ENCODE measurements at places on chromosomes 2 and 18.

- no peak for DNase-seq
Observed at GRCh38 chr2:46389417-46389916, 89.9 kb upstream of the TMEM247 start.

GRCh38 chr2:71827524-71827901 is 320.1 kb downstream of the CYP26B1 start:
- no peak for DNase-seq

- no peak for DNase-seq
Observed at GRCh38 chr18:36412778-36413177, 115.3 kb downstream of the FHOD3 start.

GRCh38 chr2:22822835-22823234 is 562.1 kb upstream of the KLHL29 start:
- no peak for DNase-seq

DNA sequence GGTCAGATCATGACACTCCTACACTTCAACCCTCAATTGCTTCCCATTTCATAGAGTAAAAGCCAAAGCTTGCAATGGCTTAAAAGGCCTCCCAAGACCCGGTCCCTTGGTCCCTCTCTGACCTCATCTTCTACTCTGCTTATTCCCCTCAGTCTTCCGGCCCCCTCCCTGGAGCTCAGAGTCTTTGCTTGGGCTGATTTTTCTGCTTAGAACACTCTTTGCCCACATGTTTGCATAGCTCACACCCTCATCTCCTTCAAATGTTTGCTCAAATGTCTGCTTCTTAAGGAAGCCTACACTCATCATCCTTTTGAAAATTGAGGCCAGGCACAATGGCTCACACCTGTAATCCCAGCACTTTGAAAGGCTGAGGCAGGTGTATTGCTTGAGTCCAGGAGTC is 65.6 kb upstream of the CAPN13 start:
- DNase-seq: no peak

GRCh38 chr18:45274026-45274425 is 341.2 kb upstream of the SLC14A2 start:
- DNase-seq: no peak

GRCh38 chr2:9693646-9694045 is 62.8 kb upstream of the YWHAQ start:
- no peak for DNase-seq

GRCh38 chr2:112980537-112980936 is 2.7 kb downstream of the IL36G start:
- DNase-seq: no peak

- no peak for DNase-seq
Observed at GRCh38 chr2:23656597-23656973, 270.3 kb downstream of the ATAD2B start.

- no peak for DNase-seq
Observed at GRCh38 chr2:228446734-228447133, 265.2 kb upstream of the SPHKAP start.

- no peak for DNase-seq
Observed at GRCh38 chr18:70422391-70422965, 133.6 kb downstream of the SOCS6 start.

Measured in stimulated activated CD4-positive, alpha-beta T cell treated with anti-CD3 and anti-CD28 coated beads, Interleukin-12 subunit alpha, Interleukin-12 subunit beta, amount 100 ng/mL, for 48 hours (primary cell).